ENCODE measurements at places on chromosomes 7 and 10.

- DNase-seq, result peak; percentile 67
Observed at GRCh38 chr10:29329420-29329819, 40.5 kb downstream of the LYZL1 start.

- DNase-seq, result no peak
Observed at GRCh38 chr10:32039734-32040133, 16.5 kb downstream of the KIF5B start.

GRCh38 chr10:116910910-116911309 is 61.6 kb downstream of the ENO4 start:
- DNase-seq, result no peak

DNA sequence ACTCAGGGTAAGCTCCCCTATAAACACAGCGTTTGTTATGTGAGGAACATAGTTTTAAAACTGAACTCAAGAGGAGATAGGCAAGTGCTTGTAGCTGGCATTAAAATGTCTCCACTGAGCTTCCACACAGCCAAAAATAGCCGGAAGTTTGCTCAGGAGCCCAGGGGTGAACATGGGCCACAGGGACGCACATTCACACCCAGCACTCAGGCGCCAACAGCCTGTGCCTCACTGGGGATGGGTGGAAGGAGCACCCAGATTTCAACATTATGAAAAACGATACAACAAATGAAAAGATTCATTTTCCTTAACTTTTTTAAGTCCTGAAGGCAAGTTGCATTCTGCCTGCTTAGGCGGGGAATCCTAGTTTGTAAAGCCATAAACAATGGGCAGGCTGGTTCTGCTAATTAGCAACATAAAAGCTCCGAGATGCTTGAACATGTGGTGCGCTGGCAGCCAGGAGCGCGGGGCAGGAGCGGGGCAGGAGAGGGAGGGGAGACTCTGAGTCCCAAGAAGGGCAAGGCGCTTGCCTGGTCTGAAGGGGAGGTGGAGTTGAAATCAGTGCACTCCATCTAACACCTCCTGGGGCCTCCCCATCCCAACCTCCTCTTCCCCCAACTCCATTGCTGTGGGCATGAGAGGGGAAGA is 235.9 kb downstream of the COBL start:
- DNase-seq, result no peak

DNA sequence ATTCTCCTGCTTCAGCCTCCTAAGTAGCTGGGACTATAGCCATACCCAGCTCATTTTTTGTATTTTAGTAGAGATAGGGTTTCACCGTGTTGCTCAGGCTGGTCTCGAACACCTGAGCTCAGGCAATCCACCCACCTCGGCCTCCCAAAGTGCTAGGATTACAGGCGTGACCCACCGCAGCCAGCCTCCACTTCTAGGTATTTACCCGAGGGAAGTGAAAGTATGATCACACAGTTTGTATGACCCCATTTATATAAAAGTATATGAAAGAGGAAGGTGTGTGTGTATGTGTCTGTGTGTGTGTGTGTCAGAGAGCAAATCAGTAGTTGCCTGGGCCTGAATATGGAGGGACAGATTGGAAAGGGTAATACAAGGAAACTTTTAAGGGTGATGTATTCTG is 2.0 kb upstream of the PURB start:
- DNase-seq, result no peak

DNA sequence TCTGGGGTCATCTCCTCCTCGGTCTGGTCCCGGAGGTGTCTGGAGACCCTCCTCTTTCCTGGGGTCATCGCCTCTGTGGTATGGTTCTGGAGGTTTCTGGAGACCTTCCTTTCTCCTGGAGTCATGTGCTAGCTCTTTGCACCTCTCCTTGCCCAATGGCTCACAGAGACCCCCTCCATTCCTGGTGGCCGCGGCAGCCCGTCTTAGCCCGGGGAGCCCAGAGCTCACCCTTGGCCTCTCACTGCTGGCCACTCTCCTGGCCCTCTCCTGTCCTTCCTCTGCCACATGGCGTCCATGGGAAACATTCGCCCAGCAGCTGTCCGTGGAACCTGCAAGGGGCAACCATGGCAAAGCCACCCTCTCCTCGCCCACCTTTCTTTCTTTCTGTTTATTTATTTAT is 20.2 kb upstream of the FOXL3 start:
- DNase-seq, result no peak
